Ovary (tissue), 10 donors: ENCODE measurements at places on chromosomes 13 and 19.

DNA sequence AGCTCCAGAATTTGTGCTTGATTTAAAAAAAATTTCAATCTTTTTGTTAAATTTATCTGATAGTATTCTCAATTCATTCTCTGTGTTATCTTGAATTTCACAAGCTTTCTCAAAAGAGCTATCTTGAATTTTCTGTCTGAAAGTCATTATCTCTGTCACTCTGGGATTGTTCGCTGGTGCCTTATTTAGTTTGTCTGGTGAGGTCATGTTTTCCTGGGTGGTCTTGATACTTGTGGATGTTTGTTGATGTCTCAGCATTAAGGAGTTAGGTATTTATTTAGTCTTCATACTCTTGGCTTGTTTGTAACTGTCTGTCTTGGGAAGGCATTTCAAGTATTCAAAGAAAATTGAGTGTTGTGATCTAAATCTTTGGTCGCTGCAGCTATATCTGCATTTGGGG, 106.3 kb downstream of the TNFSF13B start:
- no peak for DNase-seq

GRCh38 chr13:113803409-113804016, 44.5 kb downstream of the TMEM255B start:
- DNase-seq, result no peak

- DNase-seq, result no peak
These were observed 2227.9 kb upstream of the PCDH20 start for GRCh38 chr13:63643543-63643942.

- DNase-seq, result no peak
These were observed 83.9 kb upstream of the SPATA13 start for GRCh38 chr13:24076636-24077035.

- no peak for DNase-seq
These were observed 79.4 kb upstream of the NBEA start for GRCh38 chr13:34862716-34863115.

DNA sequence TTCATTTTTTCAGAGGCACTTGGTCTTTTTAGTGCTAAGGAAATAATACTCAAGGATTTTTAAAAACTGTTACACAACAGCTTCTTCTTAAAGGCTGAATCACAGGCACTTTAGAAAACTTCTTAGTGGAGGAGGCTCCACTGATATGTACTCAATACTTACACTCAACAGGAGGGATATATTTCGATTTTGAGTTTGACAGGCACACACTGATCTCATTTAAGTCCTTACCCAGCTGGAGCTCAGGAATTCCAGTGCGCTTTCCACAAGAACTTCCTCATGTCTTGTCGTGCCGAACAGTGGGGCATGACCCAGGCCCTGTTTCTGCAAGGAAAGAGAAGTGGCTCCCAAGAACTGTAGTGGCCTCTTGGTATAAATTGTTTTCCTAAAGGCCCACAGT, 103.8 kb downstream of the RGCC start:
- no peak for DNase-seq

DNA sequence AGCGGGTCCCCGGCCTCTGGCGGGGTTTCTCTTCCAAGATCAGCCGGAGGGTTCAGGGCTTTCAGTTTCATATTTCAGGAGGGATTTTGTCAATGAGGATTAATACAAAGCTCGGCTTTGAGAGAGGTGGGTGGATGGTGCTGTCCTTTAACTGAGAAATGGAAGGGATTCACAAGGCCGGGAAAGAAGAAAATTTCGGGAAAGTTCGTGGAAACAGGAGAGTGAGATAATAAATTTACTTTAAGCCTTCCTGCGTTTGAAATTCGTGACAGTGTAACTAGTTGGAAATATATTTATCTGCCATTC, 283 bp upstream of the PARP4 start:
- no peak for DNase-seq

- no peak for DNase-seq
These were observed 52.2 kb downstream of the TEX26 start for GRCh38 chr13:30984620-30985019.

DNA sequence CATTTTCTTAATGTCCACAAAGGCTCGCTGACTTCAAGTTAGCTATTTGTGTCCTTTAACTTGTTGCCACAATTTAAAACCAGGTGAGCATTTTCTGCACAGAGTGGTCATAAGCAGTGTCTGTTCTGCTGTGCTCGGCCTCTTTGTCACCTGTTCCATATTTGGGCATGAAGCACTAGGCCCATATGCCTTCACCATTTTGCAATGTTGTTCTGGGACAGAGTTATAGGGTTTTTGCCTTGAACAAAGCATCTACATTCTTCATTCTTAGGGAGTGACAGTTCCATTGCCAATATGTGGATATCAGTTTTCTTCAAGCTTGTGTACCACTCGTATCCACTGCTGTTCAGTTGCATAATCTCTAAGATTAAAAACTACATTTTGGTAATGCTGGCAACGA, 56.1 kb downstream of the LRCH1 start:
- DNase-seq, result no peak

GRCh38 chr13:79861731-79862130, 380.8 kb downstream of the NDFIP2 start:
- DNase-seq, result no peak

DNA sequence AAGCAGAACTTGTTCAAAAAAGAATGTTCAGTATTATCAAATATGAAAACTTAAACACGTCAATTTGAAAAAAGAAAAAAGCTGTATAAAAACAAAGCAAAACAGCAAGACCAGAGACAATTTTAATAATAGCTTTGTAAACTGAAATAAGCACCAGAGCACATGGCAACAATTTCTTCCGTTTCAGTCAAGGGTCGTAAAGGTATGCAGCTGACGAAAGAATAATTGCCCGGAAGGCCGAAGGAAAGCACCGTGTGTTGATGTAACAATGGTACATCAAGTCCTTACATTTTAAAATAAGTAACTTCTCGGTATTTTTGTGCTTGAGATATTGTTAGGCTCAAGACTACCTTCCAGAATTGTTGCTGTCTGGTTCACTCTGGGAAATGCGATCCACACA, 1.7 kb downstream of the PROSER1 start:
- DNase-seq, result no peak

DNA sequence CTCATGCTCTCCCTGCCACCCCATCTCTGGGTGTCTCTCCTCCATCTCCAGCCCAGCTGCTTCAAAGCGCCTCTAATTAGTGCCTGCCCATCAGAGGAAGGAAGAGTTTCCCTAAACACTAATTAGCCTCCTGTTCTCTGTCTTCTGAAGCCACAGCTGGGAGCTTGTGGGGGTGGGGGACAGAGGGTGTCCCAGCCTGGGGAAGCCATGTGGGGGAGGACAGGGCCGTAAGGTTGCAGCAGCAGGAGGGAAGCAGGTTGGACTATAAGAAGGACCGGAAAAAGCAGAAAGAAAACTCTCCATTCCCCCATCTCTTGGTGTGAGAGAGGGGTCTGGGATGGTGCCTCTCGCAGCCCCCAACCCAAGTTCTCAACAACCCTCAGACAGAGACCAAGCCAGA, 26.2 kb downstream of the SLC8A2 start:
- DNase-seq, result no peak
